ENCODE measurements at places on chromosomes 1 and 21. TPM values are rescaled to one million over a fixed set of nuclear protein-coding genes. Genes with fewer than 3 reads are reported as not detected.

DNA sequence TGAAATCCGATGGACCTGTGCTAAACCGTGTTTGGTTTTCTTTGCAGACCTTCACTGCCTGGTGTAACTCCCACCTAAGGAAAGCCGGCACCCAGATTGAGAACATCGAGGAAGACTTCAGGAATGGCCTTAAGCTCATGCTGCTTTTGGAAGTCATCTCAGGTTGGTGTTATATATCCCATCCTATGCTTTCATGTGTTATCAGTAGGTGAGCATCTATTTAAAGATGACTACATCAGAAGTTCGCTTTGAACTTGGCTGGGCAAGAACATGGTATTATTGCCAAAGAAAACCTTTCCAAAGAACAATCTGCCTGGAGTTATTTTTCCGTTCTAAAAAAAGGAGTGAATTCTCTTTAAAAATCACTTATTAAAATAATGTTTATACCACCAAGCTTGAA lies 31.5 kb downstream of the ACTN2 start:
- DNase-seq, result no peak

GRCh38 chr1:10897981-10898728 lies 101.7 kb upstream of the CASZ1 start:
- DNase-seq, result no peak

DNA sequence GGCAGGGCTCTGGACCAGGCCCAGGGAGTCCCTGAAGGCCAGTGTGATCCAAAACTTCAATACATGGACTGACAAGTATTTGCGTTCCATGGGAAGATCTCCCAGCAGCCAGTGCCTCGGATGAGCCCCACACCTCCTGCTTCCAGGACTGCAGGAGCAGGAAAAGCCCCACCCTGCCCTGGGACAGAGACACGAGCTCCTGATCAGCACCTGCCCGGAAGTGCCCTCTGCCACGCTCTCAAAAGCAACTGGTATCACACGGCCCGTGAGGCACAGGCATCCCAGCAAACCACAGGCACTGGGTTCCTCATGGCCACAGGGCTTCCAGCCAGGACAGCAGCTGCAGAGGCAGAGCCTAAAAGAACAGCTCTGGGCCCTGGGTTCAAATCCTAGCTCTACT lies 48.6 kb downstream of the ACOT7 start:
- DNase-seq, result no peak

DNA sequence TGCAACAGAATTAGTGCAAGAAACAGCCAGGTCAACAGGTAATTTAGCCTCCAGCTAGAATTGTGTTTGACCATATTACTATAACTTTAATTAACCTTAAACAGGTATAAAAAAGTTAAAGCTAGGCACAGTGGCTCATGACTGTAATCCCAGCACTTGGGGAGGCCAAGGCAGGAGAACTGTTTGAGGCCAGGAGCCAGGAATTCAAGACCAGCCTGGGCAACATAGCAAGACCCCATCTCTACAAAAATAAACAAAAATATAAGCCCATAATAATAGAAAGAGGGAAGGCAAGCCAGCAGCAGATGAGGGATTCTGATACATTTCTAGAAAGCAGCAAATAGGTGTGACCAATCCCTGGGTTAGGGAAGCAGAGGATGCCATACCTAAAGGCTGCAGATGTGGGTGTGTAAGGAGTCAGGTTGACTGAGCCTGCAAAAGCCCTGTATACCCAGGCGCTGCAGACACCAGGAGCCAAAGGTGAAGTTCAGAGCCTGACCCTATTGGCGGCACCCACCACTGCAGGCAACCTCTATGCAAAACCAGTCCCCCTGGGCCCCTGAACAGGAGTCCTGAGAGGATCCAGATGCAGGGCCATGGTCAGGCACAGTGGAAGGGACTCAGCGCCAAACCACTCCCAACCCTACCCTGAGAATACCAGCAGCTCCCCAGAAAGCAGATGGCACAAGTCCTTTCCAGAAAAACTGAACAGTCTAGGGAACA lies 19.3 kb upstream of the LSS start:
- no peak for DNase-seq

Gene AGT
- 168 TPM for total RNA-seq

Gene ZFP69
- total RNA-seq, result 2.4 TPM

- no peak for DNase-seq
Measured at GRCh38 chr1:105544475-105544874, 1512.0 kb upstream of the PRMT6 start.

Gene ZBED6
- 20.7 TPM for total RNA-seq

GRCh38 chr1:76546354-76546933 lies 320.8 kb upstream of the ST6GALNAC5 start:
- DNase-seq, result no peak

DNA sequence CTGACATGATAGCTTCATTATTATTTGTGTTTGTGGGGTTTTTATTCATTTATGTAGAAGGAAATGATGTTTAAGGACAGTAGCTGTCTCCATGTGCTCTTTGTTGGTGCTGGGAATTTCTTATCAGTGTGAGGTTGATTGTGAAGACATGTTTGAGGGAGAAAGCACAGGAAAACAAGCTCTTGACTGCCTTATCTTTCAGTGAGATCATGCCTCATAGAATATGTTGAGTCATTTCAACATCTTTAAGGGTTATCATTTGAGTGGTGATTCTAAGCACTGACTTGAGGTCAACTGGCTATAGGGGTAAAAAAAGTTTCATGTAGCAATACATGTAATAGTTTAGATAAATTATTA lies 405.1 kb upstream of the ADAMTS5 start:
- no peak for DNase-seq

DNA sequence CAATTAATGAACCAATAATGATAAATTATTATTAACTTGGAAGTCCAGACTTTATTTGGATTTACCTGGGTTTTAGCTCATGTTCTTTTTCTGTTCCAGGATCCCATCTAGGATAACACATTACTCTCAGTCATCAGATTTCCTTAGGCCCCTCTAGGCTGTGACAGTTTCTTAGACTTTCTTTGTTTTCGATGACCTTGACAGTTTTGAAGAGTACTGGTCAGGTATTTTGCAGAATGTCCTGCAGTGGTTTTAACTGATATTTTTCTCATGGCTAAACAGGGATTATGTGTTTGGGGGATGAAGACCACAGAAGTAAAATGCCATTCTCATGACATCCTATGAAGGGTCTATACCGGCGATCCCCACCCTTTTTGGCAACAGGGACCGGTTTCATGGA lies 144.0 kb downstream of the NAV1 start:
- no peak for DNase-seq

DNA sequence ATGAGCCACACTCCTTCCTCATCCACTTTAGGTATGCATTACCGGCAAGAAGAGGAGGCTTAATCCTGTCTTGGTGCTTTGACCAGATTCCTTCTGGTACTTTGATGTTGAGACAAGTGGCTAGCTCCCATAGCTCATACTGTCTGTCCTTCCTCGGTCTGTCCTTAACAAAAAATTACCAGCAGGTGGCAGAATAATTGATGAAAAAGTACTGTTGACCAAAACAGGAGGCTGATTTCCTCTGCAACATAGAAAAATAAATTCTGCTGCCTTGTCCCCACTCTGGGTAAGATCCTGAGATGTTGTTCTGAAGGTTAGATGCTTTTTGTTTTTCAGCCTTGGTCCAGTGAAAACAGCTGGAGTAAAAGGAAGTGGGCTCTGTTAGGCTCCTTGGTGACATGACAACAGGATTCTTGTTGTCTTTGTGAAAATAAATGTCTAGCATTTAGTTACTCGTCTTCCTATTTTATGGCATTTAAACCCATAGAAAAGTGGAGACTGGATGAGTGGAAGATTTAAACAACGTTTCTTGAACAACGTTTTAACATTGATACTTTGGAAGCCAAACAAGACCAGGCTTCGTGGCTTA lies 11.2 kb upstream of the HJV start:
- DNase-seq, result no peak

DNA sequence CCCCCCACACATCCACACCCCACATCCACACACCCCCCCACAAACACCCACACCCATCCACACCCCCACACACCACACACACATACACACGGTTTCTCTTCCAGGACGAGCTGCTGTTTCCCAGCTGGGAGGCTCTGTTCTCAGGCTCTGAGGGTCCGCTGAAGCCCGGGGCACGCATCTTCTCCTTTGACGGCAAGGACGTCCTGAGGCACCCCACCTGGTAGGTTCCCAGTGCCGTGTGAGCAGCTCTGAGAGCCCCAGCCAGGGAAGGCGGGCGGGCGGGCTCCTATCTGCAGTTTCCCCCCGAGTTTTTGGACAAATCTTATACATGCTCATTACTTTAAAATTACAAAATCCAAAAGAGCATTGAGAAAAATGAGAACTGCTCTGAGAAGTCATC lies 31.2 kb downstream of the SLC19A1 start:
- peak; percentile 8 for DNase-seq

DNA sequence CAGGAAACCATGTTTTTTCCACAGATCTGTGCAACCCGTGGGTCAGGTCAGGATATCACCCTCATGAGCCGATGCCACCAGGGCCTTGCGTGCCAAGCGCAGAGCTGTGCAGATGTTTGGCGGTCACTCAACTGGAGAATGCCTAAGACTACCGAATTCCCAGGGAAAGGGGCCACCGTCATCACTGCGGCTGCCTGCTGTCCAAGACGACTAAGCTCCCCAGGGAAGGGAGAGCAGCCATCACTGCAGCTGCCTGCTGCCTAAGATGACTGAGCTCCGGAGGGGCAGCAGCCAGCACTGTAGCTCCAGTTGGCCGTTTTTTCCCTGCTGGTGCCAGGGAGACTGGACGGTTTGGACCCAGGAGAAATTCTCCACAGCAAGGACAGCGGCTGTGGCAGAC lies 31.1 kb downstream of the AKT3 start:
- DNase-seq, result peak; percentile 22

GRCh38 chr1:70902211-70902610 lies 145.4 kb downstream of the PTGER3 start:
- DNase-seq, result no peak

Gene OR2L13
- total RNA-seq, result not detected

GRCh38 chr1:32748926-32749325 lies 46.4 kb upstream of the SYNC start:
- no peak for DNase-seq

DNA sequence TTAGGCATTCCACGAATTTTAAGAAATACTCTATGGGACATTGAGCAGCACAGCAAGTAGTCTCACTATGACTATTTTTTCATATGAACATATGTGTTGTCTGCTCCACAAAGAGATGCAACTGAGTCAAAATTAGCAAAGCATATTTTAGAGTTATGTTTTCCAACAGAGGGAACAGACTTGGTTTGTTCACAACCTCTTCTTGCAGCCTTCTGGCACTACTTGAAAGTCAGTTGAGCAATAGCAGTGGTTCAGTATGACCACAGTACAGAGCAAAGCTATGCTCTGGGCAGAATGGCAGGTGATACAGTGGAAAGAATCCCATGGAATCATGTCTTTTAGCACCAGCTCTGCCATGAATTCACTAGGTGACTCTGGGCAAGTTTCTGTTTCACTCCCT lies 5.2 kb downstream of the CCN1 start:
- no peak for DNase-seq

DNA sequence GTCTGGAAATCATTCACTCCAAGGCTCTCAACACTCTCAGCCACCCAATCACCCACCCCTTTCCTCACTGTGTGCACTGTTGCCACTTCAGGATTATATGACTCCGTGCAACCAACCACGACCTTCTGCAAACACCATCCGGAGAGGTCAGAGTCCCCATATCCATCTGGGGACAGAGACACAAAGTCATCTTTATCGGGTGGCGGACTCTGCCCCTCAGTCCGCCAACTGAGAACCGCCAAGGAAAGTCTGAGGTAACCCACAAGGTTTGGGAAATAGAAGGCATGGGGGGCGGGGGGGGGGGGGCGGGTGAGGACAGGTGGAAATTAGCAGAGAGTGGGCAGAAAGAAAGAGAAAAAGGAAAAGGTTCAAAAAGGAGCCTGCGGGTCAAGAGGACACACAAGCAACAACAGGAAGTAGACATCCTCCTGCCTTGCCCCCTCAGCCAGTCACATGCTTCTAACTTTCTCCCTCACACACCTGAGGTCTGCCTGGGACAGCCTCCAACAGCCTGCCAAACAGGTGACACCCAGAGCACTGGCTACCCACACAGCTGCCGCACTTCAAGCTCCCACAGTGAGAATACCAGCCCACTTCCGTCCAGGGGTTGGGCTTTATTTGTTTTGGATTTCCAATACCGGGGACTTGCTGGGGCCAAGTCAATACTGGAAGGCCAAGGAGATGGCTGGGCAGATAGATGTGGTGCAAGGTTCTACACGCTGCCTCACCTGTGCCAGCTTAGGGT lies 58.1 kb downstream of the SSBP3 start:
- no peak for DNase-seq

DNA sequence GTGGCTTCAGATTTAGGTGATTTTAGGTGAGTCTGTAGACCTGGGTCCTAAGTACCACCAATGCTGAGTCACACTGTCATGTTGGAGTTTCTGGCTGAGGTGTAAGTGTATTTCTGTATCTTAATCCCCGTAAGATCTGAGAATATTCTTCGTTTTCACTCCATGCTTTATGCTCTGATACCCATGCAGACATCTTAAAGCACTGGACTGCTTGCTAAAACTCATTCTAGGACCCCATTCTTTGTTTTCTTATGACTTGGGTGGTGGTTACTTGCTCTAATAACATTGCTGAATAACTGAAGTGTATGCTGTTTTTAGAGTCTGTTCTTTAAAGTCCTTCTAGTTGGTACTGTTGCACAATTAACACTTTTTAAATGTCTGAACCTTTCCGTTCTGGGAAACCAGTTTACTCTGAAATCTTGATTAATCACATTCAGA lies 36.6 kb downstream of the CDC42 start:
- no peak for DNase-seq

DNA sequence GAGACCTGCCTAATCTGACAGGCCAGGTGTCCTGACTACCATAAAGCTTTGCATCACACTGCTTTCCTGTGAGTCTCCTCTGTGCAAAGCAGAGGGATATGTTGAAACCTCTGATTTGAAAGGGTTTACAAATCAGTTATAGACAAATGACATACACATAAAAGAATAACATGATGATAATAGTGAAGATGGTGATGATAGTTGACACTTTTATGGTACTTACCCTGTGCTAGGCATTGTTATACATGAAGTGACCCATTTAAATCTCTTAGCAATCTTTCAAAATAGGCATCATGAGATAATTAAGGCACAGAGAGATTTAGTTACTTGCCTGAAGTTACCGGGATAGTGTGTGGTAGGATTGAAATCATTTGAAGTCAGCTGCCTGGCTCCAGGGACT lies 34.1 kb upstream of the PKN2 start:
- no peak for DNase-seq

Gene HEYL
- total RNA-seq, result 33.3 TPM

Measured in right cardiac atrium (tissue), 5 donors.